ENCODE measurements at places on chromosomes 12 and 14.

GRCh38 chr12:6605421-6606330 lies 1.5 kb downstream of the CHD4 start:
- no peak for DNase-seq

GRCh38 chr12:50195832-50196231 lies 28.7 kb upstream of the CERS5 start:
- DNase-seq: no peak

DNA sequence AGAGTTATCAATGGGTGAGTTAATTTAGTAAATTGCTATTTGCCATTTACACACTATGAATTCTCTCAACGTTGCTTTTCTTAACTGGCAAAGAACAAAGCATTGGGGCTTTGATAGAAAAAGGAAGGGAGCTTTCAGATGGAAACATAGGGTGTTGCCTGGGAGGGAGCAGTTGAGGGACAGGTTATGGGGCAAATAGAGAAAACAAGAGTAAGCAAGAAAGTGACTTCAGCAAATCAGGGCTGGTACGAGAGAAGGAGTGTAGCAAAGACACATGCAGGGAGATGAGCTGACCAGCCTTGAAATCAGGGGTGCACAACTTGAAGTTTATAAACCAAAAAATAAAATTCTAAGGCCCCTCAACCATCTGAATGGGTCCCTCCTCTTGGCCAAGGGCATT lies 15.7 kb downstream of the ESR2 start:
- no peak for DNase-seq

GRCh38 chr12:132161796-132162507 lies 17.7 kb downstream of the NOC4L start:
- no peak for DNase-seq

- DNase-seq: peak; percentile 56
These were observed 894 bp downstream of the KRT8 start for GRCh38 chr12:52903855-52904508.

DNA sequence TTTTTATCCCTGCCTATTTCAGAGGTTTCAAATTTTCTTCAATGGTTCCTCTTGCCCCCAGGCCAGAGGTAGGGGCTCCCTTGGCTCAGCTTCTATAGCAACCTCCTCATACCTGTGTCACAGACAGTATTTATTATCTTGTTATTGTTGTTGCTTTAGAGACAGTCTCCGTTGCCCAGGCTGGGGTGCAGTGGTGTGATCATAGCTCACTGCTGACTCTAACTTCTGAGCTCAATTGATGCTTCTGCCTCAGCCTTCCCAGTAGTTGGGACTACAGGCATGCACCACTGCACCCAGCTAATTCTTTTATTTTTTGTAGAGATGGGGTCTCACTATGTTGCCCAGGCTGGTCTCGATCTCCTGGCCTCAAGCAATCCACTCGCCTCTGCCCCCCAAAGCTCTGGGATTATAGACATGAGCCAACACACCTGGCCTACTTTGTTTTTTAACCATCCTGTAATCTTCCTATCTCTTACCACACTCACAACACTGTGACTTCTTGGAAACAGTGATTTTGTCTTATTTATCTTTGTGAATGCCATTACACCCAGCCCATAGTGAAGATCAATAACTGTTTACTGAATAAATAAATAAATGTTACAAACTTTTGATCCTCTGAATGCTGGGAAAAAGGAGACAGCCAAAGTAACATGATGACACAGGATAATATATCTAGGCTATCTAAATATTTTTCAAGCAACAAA lies 95.9 kb downstream of the PHLDA1 start:
- no peak for DNase-seq
